ENCODE measurements at places on chromosomes 12 and 14.

DNA sequence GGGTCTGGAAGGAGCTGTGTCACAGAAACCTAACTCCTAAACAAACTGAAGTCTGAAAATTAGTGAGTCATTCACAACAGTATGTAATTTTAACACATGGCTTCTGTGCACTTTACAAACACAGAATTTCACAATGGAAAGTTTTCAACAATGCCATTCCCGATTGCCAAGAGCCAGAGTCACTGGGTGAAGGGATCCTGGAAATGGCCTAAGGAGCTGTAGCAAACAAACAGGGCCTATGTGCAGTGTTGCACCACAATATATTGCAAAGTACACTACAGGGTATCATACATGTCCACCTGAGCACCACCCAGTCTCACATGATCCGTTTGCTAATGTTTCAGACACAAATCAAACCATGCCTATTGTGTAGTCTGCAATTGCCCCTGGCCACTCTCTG, 184.7 kb upstream of the OTX2 start:
- DNase-seq, result no peak

- DNase-seq, result no peak
Measured at GRCh38 chr12:12212769-12213168, 54.1 kb downstream of the LRP6 start.

DNA sequence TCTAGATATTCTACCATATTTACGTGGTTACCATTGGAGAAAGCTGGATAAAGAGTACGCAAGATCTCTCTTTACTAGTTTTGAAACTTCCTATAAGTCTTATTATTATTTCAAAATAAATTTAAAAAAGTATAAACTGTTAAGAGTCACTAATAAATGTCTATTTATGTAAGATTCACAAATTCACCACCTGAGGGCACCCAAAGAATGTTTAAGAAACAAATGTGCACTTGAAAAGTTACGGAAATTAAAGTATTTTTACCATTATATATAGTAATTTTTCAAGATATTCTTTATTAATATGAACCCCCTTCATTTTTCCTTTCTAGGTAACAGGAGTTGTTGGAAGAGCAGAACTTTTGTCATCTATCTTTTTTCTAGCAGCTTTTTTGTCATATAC, 11.9 kb downstream of the TMTC3 start:
- no peak for DNase-seq

- no peak for DNase-seq
Measured at GRCh38 chr12:54060975-54061778, 7.5 kb downstream of the HOXC4 start.

DNA sequence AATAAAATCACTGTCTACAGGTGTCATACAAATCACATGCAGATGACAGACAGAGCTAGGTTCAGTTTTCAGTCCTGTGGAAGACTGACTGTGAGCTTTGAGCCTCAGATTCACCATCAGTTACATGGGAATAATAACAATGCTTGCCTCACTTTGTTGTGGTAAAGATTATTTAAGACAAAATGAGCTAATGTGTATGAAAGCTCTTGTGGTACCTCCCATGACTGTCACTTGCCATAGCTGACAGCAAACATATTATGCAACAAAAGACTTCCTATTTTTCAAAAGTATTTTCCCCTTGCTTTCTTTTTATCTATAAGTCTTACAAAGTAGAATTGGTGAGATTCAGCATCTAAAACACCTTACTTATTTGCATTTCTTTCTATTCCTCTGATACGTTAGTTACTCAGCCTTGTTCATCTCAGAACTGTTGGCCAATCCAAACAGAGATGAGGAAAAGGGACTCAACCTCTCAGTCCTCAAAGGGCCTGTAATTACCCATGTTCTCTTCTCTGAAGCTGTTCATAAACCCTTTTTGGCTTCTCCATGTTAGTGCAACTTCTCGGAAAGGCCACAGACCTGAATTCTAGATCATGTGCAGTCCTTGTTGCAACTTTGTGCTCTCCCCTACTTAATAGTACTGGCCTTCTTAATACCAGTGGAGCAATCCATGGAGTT, 8.8 kb upstream of the DDHD1 start:
- no peak for DNase-seq

DNA sequence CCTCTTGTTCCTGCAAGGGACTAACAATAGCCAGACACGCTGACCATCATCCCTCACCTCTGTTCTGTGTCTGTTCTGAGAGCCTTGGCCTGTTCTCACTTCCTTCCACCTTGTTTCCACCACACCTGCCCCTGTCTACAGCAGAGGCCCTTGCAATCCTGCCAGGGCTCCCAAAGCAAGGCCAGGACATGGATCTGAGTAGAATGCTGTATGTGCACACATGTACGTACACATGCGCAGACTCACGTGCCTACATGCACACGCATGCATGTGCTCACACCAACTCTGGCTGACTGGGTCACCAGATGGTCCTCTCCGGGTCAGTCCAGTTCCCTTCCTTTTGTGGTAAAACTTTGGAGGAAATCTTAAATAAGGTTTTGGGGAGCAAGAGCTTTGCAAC, 133.0 kb upstream of the C14orf180 start:
- no peak for DNase-seq

GRCh38 chr14:93023039-93023438, 92.7 kb downstream of the ITPK1 start:
- no peak for DNase-seq

DNA sequence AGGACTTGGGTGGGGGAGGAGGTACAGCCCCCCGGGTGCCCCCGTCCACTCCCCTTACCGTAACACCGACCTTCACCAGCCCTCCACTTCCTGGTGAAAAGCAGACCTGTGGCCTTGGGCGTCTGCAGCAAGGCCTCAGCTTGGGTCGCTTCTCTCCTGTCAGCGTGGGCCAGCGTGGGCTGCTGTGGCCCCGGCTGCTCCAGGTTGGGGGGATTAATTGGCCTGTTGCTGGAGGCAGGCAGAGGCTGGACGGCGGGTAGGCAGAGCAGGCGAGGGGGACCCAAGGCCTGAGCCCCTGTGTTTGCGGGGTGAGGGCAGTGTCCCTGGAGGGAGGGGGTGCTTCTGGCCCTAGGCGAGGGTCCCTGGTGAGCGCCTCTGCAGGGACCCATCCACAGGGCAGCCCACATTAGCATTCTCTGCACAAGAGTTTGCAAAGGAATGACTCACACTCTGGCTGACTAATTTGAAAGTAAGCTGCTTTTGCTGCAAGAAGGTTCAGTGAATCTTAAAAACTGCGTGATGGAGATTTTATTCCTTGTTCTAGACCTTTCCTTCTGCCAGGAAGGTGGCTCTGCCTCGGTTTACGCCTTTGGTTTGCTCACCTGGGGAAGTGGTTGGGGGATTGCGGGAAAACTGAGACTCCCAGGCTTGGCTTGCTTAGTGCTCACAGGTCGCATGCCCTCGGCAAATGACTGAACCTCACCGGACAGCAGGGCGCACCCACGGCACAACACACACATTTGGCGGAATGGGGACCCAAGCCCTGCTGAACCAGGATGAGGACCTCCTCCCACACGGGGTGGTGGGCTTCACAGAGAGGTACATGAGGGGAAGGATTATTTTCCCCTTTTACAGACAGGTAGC, 37.9 kb upstream of the DLK1 start:
- DNase-seq, result no peak

DNA sequence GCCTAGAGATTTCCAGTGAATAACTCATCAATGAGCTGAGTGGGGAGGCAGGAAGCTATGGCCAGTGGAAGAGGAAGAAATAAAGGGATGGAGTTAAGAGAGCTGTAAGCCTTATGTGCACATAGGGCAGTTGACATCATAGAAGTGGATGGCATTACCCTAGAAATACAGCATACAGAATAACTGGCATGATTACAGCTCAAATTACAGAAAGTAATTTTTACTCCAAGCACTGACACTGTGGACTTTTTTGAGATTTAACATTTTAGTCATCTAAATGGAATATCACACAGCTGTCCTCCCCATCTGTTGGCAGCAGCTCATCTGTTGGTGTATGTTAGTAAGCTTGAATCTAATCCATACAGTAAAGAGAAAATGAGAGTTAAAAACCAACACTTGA, 5.4 kb upstream of the IPO8 start:
- DNase-seq, result no peak

- no peak for DNase-seq
Measured at GRCh38 chr12:114291389-114292060, 114.4 kb downstream of the TBX5 start.

- no peak for DNase-seq
Measured at GRCh38 chr14:101934601-101935150, 29.7 kb upstream of the DYNC1H1 start.

DNA sequence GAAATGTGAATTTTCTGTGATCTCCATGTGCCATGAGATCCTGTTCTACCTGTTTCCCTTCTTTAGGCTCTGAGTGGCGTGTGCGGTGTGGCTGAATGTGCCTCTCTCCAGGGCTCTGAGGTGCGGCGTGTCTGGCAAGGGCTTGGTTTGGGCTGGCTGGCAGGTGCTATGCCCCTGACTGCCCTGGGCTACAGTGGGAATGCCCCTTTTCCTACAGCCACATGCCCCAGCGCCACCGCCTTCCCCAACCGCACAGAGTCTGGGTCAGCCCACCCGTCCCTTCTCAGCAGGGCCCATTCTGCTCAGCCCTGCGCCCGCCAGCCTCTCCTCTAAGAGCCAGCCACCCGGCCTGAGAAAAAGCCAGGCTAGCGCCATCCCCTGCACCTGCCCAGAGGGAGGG, 24.7 kb downstream of the BTBD6 start:
- no peak for DNase-seq

- DNase-seq, result no peak
Measured at GRCh38 chr14:54591461-54591860, 24.5 kb downstream of the SAMD4A start.

DNA sequence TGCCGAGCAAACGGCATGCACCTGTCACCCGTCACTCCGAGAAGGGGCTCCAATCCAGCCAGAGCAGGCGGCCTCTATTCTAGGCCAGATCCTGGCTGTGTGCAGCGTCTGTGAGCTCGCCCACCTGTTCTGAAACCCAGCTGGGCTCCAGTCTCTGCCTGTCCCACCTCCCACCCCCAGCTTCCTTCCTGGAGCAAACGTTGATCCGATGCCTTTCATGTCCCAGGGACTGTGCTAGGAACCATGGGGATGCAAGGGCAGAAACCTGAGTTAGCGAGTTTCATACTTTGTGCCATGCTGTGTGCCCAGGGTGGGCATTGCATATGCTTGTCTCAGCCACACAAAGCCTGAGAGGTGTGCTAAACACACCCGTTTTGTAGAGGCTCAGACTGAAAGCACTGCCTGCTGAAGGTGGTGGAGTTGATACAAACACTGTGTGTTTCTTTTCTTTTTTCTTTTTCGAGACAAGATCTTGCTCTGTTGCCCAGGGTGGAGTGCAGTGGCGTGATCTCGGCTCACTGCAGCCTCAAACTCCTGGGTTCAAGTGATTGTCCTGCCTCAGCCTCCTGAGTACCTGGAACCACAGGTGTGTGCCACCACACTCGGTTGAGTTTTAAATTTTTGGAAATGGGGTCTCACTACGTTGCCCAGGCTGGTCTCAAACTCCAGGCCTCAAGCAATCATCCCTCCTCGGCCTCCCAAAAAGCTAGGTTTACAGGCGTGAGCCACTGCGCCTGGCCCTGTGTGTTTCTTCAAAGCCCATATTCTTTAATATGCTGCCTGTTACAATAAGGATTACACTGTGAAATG, 84.1 kb upstream of the MED13L start:
- DNase-seq, result no peak

GRCh38 chr14:61621444-61621843, 73.9 kb upstream of the HIF1A start:
- no peak for DNase-seq

DNA sequence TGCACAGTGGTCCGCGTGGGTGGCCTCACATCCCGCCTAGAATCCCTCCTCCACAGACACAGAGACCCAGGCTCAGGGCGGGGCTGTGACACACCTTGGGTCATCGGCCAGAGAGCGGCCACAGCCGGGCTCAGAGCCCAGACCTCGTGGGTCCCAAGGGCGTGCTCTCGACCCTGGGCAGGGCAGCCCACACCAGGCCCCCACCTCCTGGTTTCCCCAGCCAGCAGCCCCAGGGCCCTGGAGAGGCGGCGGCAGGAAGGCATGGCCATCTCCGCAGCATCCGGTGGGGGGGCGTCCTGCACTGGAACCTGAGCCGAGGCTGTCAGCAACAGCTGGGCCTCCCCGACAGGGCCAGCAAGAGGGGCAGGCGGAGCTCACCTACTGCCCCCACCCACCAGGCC, 15.2 kb downstream of the JAG2 start:
- DNase-seq, result no peak

GRCh38 chr12:77941401-77941800, 110.7 kb downstream of the NAV3 start:
- DNase-seq, result no peak
